Transverse colon (tissue), 4 donors: ENCODE measurements at places on chromosomes 12 and 14. TPM values are rescaled to one million over a fixed set of nuclear protein-coding genes. Genes with fewer than 3 reads are reported as not detected.

Gene ACADS
- total RNA-seq = 318 TPM

Gene SMCO2
- total RNA-seq = not detected

Gene AMN
- 524 TPM for total RNA-seq

Gene WNT1
- total RNA-seq = not detected

DNA sequence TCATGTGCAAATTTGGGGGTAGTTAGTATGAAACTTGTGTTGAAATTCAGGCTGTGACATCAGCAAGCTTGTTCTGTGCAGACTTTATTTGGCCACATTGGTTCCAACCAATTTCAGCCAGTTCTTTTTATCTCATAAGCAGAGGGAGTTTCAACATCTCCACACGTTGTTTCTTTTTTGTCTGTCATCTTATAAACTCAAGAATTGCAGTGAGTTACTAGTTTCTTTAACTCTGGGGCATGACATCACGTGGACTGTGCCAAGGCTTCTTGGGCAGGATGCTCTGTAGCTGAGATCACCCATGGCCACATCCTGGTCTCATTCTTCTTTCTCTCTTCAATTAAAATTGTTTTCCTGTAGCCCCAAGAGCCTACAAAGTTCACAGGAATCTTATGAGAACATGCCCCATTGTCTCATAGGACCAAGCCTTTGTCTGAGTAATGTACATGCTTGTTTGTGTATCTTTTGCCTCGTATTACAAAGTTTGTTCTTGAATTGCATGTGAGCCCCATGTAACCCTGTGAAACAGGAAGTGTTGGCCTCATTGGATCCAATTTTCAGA is 982.0 kb upstream of the TMEM132C start:
- no peaks in the 10 kb centered on the region for H3K4me1 ChIP-seq
- no peak overlapping the region for H3K4me3 ChIP-seq
- H3K27me3 ChIP-seq = peaks cover 5% of the 10 kb centered on the region
- no peak overlapping the region for H3K27ac ChIP-seq
- DNase-seq = no peak

- no peak overlapping the region for H3K4me3 ChIP-seq
- H3K27ac ChIP-seq = peak overlapping the region; percentile 37
- H3K36me3 ChIP-seq = no peaks in the 10 kb centered on the region
- no peaks in the 10 kb centered on the region for H3K27me3 ChIP-seq
Measured at GRCh38 chr14:52355526-52355925, 41.4 kb downstream of the PTGER2 start.

- H3K36me3 ChIP-seq = no peaks in the 10 kb centered on the region
- peak overlapping the region; percentile 3 for H3K27ac ChIP-seq
- H3K4me3 ChIP-seq = no peak overlapping the region
- H3K4me1 ChIP-seq = no peaks in the 10 kb centered on the region
Measured at GRCh38 chr14:75609116-75609515, 30.7 kb downstream of the FLVCR2 start.

- H3K27ac ChIP-seq = no peak overlapping the region
- H3K4me3 ChIP-seq = no peak overlapping the region
- DNase-seq = no peak
- H3K36me3 ChIP-seq = no peaks in the 10 kb centered on the region
- no peaks in the 10 kb centered on the region for H3K27me3 ChIP-seq
Measured at GRCh38 chr14:29724991-29725390, 202.7 kb downstream of the PRKD1 start.

DNA sequence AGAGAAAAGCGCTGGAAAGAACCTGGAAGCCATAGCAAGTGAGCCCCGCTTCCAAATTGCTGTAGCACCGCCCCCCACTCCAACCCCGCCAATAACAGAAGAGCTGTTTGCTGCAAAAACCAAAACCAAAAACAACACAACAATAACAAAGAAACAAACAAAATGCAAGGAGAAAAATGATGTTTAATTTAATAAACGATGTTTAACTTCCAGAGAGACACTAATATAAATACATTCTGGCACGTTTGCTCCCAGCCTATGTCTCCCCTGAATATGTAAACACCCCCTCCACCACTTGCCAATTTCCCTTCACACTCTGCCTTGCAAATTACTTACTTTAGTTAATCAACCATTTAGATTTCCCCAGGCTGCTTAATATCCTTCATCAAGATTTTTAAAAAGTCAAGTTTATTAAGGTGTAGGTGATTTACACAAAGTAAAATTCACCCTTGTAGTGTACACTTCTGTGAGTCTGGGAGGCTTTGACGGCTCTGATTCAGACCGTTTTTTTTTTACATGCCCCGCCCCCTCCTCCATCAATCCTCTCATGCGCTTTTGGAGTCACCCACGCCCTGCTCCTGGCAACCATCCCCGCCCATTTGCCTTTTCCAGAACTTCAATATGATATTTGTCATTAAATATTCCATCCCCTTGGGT is 482 bp upstream of the IFI27L2 start:
- H3K4me3 ChIP-seq = peak overlapping the region; percentile 39
- no peak for DNase-seq
- peaks cover 16% of the 10 kb centered on the region for H3K4me1 ChIP-seq
